GM12878 (cell line): ENCODE measurements at places on chromosomes 5 and 9.

- DNase-seq, result no peak
These were observed 43.4 kb upstream of the FUBP3 start for GRCh38 chr9:130535818-130536521.

DNA sequence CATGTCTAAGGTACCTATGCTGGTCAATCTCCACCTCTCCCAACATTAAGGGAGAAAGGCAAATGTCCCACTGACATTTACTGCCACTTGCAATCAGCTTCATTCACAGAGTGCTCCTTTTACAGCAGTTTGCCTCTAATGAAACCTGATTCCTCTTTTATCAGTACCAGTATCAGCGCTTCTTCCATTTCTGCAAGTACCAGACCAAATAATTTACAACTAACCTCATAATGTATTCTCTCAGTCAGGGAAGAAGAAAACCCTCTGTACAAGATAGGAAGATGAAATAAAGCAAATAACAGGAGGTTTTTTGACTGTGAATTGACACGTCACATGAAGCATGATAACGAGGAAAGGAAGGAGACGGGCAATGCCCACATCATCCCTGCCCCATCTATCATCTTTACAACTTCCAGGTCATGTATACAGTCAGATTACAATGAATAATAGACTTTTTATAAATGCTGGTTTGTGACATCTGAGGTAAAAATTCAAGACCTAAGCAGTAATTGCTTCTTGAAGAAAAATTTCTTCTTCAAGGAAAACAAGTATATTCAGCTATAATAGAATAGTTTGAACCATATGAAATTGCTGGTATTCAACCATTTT lies 21.9 kb downstream of the ABITRAM start:
- DNase-seq, result no peak

DNA sequence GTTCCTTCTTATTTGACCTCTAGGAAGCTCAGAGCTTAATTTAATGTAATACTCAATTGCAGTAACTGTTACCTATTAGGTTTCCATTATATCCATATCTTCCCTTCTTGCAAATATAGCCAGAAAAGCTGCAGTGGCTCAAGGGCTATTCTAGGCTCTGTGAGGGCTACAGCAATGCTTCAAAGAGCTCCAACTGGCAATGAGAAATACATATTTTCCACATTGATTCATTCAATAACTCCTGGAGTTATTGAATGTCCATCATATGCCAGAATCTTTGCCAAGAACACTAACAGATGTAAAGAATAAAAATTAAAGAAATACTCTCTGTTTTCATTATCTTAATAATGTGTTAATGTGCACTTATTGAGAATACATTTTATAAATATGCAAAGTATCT lies 396.9 kb upstream of the PAPPA start:
- DNase-seq, result no peak

GRCh38 chr5:90557391-90557790 lies 1.2 kb upstream of the ADGRV1 start:
- no peak for DNase-seq

DNA sequence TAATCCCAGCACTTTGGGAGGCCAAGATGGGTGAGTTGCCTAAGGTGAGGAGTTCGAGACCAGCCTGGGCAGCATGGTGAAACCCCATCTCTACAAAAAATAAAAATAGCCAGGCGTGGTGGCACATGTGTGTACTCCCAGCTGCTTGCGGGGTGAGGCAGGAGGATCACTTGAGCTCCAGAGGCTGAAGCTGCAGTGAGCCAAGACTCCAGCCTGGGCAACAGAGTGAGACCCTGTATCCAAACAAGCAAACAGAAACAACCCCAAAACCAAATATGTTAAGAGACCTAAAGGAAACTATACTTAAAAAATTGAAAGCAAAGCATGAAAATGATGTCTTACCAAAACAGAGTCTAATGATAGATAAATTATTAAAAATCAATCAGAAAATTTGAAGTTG lies 12.4 kb downstream of the HNRNPAB start:
- no peak for DNase-seq

DNA sequence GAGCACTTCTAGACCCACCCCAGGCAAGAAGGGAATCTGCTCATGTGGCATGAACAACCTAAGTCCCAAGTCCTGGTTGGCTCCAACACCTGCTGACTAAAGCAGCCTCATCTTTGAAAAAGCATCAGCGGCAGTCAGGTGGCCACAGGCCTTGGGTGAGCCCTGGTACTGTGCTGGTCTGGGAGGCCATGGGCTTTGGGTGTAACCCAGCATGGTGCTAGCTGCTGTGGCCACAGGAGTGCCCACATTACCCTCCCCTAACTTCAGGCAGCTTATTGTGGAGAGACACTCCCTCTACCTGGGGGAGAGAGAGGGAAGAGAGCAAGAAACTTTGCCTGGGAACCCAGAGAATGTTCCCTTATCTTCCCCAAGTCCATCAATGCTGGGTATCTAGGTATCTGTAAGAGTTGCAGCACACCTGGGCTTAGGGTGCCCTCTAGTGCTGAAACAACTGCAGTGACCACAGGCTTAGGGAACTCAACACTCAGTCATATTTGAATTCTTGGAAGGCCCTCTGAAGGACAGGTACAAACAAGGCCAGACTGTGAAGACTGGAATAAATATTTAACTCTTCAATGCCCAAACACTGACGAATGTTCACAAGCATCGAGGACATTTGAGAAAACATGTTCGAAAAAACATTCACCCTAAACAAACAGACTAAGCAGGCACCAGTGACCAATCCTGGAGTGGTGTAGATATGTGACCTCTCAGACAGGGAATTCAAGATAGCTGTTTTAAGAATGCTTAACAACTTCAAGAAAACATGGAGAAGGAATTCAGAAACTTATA lies 69.9 kb upstream of the OR2K2 start:
- DNase-seq, result no peak

- no peak for DNase-seq
These were observed 2.7 kb upstream of the DCP2 start for GRCh38 chr5:112973904-112974303.

GRCh38 chr5:16736158-16736995 lies 119.6 kb upstream of the RETREG1 start:
- DNase-seq, result no peak

GRCh38 chr5:16461782-16462181 lies 3.8 kb downstream of the ZNF622 start:
- DNase-seq, result no peak

- no peak for DNase-seq
These were observed 521 bp upstream of the SLIT3 start for GRCh38 chr5:169301386-169301934.

DNA sequence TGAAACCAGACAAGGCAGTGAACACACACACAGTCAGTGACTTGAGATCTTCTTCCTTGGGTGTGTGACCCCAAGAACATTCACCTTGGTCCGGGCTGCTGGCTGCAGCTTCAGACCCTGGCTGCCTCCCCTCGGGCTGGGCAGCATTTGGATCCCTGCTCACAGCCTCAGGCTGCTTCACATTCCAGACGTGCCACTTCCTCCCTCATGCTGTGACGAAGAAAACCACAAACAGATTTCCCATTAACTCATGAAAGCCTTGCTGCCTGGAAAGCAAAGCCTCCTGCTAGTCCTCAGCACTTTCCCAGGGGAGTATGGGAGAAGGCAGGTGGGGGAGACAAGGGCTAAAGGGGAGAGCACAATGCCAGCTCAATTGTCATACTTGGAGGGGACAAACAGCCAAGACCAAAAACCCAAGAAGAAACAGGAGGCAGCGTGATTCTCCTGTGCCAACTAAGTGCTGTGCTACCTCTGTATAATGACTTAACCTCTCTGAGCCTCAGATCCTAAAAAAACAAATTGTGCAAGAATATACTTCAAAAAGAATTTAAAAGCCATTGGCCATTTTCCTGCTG lies 594.6 kb upstream of the BRINP1 start:
- no peak for DNase-seq

DNA sequence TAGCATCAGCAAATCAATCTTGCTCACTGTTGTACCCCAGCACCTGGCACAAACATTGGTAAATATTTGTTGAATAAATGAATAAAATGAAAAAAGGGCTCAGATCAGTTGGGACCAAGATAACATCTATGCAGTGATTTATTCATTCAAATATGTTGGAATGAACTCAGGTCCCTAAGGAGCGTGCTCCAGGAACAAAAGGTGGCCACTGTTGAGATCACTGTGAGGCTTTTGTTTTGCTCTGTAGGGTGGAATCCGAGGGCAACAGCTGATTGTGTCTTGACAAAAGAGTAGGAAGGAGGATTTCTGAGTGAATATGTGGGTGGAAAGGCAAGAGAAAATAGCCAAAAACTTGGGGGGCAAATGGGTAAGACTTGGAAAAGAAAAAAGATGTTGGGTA lies 89.7 kb downstream of the PPP2R2B start:
- no peak for DNase-seq

- no peak for DNase-seq
These were observed 58.3 kb downstream of the SVEP1 start for GRCh38 chr9:110521206-110521605.

GRCh38 chr9:97529363-97530076 lies 28.1 kb downstream of the TMOD1 start:
- peak; percentile 78 for DNase-seq

- DNase-seq, result no peak
These were observed 91.9 kb upstream of the TLR4 start for GRCh38 chr9:117612317-117612716.

DNA sequence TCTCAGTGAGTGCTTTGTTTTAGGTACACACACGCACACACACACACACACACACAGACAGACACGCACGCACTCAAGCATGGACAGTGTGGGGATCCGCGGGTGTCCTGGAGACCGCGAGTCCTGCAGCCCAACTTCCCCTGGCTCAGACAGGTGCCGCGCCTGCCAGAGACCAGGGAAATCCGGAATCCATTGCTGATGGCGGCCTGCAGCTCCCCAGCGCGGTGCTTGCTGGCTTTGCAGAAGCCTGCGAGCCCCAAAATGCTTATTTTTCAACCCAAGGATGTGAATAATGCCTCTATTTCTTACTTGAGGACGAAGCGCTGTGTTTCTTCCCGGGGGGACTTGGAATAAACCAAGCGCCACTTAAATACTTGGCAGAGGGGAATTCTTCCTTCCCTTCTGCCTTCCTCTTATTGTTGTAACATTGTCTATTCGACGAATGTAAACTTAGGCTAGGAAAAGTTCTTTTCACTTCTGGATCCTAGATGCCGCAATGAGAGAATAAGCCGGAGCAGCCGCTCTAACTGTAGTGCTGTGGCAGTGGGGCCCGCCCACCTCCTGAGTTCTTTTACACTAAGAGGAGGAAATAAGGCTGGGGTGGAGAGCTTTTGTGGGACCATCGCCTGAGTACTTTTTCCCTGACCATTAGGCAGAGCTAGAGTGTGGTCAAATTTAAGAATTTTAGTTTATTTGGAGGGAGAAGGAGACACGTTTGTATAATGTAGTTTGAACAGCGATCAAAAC lies 802 bp downstream of the ITGA2 start:
- DNase-seq, result no peak

DNA sequence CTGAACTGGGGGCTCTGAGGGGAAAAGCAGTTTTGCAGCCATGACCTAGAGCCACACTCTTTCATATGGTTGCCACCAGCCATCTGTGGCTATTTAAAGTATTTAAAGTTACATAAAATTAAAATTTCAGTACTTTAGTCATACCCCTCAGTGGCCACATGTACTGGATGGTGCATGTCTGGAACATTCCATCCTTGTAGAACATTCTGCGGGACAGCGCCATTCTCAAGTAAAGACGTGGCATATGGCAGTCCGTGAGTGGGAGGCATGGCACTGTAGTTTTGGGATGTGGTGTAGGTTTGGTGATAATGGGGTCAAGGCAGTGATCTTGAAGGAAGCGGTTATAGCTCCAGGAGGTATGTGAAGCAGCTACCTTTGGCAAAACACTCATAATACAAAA lies 61.4 kb upstream of the NFIL3 start:
- DNase-seq, result no peak

DNA sequence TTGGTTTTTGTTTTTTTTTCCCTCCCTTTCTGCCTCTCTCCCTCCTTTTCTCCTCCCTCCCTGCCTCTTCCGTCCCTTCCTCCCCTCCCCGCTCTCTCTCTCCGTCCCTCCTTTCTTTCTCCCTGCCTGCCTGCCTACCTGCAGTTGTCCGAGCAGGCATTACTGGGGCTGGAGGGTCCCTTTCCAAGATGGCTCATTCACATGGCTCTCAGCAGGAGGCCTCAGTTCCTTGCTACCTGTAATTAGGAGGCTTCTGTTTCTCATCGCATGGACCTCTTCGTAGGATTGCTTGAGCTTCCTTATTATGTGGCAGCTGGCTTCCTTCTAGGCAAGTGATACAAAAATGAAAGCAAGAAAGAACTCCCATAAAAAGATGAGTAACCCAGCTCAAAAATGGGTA lies 8.0 kb downstream of the RGS3 start:
- DNase-seq, result no peak

DNA sequence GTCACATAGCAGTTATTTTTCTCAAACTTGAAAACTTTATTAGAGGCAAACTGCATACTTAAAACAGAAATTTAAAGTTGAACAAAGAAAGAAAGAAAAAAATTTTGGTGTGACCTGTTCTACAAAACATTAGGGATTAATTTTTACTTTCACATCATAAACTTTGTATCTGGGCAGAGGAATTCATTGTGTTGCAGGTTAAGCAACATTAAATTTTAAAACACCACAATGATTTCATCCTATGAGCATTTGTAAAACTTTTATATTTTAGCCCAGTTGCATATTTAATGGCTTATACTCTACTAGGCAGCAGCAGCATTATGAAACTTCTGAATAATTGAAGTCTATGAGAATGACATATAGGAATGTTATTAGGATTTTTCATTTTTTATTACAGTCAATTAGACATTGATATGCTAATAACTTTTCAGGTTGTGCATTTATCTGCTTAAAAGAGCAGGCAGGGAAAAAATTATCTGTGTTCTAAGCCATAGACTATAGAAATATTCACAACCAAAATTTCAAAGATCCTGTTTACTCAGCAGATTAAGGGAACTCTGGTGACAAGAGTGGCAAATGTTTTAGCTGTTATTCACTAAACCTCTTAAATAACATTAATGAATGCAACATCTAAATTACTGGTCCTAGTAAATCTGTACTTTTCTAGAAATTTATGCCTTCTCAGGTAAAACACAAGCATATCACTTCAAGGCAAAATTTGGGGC lies 1088.5 kb upstream of the CDH6 start:
- no peak for DNase-seq

DNA sequence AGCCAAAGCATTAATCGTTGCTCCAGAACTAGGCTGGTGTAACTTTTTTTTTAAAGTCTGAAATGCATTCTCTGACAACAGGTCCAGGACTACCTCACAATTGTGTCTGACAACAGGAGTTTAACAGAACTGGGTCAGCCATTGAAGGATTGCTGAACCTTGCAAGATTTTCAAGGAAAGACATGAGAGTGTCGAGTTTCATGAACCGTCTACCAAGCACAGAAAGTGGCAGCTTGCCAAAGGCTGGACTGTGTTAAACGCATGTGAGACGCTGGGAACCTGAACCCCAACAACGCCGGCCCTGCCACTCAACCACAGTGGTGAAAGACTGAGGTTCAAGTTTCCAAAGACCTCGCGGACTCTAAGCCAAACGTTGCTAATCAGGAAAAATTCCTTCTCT lies 79.1 kb downstream of the LHFPL2 start:
- no peak for DNase-seq

GRCh38 chr5:76082772-76083554 lies at the start of gene SV2C:
TSS of gene SV2C (plus strand) at chr5:76083383. CDS start at chr5:76131751, 48,368 bp downstream.
- no peak for DNase-seq
